Stimulated activated CD8-positive, alpha-beta memory T cell treated with anti-CD3 and anti-CD28 coated beads, Interleukin-7, amount 100 ng/mL, for 1 hour (primary cell): ENCODE measurements at places on chromosomes 12 and 14.

DNA sequence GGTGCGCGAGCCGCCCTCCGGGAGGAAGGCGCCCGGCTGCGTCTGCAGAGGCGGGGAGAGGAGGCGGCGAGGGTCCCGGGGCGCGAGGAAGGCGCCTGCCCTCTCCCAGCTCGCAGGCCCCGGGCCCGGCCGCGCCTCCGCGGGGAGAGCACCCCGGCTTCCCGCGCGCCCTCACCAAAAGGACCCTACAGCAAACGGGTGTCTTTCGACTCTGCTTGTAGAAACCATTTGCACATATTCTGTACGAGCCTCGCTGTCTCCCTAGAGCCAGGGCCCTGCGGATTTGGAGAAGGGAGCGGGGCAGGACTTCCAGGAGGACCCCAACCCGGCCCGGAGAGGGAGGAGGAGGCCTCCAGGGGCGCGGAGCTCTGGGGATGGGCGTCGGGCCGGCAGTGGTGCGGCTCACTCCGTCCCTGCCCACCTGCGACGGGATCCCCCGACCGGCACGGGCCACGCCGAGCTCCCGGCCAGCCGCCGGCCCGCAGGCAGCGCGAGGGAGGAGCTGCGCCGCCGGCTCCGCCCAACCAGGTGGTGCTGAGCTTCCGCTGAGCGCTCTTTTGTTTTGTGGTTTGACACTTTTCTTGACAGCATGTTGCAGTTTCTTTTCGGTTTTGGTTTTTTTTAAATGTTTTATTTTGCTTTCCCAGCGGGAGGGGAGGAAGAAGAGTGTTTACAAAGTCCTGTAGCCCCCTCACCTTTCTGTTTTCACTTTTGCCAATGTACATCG lies 103.3 kb upstream of the FKBP4 start:
- DNase-seq: no peak

GRCh38 chr12:25859976-25860375 lies 98.5 kb upstream of the RASSF8 start:
- DNase-seq: no peak

DNA sequence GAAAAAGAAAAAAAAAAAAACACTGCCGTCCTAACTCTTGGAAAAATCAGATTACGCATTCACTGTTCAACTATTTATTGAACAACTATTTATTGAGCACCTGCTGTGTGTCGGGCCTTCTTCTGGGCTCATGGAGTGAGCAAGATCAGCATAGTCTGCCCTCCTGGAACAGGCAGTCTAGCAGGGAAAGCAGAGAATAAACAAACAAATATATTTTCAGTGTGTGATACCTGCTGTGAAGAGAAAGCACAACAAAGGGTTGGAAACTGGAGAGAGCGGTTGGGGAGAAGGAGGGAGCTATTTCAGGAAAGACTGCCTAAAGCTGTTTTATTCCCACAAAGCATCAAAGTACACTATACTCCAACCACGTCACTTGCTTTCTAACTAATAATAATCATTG lies 10.8 kb downstream of the PROX2 start:
- DNase-seq: no peak

- no peak for DNase-seq
These were observed 146.1 kb downstream of the C12orf75 start for GRCh38 chr12:105476616-105477015.

GRCh38 chr14:79011091-79011919 lies 841.1 kb downstream of the NRXN3 start:
- DNase-seq: no peak

- no peak for DNase-seq
These were observed 707.5 kb upstream of the TMEM132C start for GRCh38 chr12:127559349-127560040.

DNA sequence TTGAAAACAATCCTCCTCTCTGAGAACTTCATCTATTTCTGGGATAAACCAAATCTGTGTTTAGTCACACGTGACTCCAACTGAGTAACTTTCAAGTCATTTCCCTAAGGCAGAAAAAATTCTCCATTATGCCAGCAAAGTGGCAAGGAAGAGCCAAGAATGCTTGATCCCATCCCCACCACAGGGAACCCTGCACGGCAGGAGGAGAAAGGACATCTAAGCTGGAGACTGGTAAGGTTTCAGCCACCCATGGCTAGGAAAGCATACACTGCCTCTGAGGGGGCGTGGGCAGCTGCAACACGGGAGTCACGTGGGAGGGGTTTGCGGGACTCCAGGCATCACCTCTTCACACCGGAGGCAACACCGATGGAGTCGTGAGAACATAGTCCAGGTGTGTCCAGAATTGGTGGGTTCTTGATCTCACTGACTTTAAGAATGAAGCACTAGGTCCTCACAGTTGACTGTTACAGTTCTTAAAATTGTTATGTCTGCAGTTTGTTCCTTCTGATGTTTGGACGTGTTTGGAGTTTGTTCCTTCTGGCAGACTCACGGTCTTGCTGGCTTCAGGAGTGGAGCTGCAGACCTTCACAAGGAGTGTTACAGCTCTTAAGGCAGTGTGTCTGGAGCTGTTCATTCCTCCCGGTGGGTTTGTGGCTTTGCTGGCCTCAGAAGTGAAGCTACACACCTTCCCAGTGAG lies 2.7 kb upstream of the SIVA1 start:
- no peak for DNase-seq

GRCh38 chr12:105223352-105223845 lies 12.6 kb downstream of the APPL2 start:
- no peak for DNase-seq

DNA sequence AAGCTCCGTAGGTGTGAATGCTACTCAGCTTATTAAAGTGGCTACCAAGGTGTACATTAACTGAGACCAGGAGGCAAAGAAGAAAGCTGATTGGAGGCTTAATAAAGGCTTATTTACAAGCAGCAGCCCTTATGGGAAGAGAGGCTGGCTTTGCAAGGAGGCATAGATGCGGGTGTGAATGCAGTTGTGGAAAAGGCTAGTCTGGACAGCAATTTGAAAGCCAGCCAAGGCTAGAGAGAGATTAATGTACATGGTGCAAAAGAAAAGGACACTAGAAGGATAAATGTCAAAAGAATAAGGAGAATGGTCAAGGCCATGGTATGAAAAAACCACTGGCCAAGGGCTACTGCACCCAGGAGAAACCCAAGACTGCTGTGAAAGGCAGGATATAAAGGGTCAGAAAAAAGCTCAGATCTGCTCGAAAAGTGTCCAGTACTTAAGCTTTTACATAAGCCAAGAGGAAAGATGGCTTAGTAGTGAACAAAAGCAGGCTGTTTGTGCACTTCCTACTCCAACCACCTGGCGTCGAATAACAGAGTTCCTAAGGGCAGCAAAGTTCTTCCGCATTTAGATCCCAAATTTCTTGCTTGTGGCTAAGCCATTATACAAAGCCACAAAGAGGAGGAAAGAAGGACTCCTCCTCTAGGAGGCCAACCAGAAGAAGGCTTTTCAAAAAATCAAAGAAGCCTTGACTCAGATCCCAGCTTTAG lies 24.0 kb downstream of the KLRK1 start:
- DNase-seq: no peak

GRCh38 chr12:77940011-77940423 lies 109.3 kb downstream of the NAV3 start:
- no peak for DNase-seq

DNA sequence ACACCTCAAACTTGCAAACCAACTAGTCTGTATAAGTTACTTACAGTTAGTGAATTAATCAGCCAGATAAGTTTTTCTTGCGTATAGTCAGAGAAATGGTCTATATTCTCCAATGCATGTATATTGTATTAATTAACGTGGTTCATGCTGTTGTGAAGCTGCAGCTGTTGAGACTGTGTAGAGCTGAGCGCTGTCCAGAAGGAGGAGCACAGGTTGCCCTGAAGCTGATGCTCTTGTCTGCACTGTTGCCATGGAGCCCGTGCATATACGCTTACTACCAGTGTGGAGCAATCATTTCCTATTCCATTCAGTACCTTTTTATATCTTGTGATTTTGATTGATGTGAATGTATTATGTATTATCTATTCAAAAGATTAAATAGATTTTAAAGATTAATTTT lies 74.3 kb upstream of the ARID2 start:
- peak; percentile 23 for DNase-seq

DNA sequence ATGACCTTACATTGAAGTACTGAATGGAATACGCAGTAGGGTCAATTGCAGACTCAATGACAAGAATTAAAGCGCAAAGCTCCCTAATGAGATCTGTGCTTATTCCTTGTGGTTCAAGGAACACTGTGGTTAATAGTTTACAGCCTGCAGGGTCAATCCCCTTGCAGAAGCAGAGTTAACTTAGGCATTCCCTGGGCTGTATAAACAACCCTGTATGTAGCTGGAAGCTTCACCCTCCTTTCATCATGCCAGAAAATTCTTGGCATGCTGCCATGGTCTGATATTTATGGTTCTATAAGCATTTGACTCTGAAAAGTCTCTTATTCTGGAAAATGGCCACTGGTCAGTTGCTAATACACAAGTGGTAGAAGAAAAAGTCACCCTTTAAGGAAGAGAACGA lies 227.7 kb downstream of the NOVA1 start:
- no peak for DNase-seq

DNA sequence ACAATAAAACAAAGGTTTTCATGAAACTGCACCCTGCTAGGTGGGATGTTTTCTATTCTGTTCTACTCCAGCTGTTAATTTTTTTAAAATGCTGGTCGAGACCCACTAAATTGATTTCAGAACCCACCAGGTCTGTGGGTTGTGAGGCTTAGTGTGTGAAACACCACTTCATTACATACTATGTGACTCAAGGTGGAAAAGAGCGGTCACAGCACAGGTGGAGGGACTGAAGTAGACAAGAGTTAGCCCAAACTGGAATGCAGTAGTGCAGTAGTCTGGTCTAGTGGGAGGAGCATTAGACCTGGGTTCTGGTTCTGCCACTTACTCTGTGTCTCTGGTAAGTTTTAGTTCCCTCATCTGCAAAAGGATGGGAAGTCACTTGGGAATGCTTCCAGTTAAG lies 12.2 kb downstream of the DDX55 start:
- DNase-seq: no peak

- DNase-seq: no peak
These were observed 25.0 kb upstream of the GTF2A1 start for GRCh38 chr14:81245771-81246170.

DNA sequence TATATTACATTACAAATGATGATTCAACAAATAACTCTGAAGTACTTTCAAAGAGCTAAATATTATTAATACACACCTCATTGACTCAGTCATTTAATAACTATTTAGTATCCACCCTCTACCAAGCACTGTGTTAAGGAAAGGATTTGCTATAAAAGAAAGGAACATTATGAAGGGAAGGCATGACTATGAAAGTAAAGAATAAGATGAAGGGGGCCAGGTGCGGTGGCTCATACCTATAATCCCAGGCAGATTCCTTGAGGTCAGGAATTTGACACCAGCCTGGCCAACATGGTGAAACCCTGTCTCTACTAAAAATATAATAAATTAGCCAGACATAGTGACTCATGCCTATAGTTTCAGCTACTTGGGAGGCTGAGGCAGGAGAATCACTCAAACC lies 107.9 kb downstream of the PLCZ1 start:
- DNase-seq: no peak

DNA sequence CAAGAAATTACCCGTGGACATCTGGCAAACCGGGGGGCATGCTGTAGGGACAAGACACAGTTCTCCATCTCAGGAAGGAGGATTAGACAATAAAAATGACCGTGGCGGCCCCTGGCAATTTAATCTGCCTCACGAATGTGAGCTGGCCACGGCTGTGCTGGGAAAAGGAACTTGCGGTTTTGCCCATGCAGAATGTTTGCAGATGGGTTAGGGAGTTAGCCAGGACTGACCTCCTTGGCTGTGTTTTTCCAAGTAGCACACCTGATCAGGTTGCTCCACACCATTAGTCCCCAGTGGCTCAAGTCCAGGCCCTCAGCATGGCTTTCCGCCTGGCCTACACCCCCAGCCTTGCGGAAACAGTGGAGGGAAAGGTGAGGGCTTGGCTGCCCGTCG lies 20.8 kb downstream of the TPCN1 start:
- DNase-seq: no peak

GRCh38 chr14:34680806-34681479 lies 33.5 kb downstream of the CFL2 start:
- no peak for DNase-seq

DNA sequence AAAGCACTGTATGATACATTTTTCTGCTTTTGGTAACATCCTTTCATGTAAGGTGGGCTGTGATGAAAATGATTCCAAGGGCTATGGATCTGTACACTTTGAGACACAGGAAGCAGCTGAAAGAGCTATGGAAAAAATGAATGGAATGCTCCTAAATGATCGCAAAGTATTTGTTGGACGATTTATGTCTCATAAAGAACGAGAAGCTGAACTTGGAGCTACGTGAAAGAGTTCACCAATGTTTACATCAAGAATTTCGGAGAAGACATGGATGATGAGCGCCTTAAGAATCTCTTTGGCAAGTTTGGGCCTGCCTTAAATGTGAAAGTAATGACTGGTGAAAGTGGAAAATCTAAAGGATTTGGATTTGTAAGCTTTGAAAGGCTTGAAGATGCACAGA lies 22.1 kb upstream of the SRGAP1 start:
- no peak for DNase-seq

DNA sequence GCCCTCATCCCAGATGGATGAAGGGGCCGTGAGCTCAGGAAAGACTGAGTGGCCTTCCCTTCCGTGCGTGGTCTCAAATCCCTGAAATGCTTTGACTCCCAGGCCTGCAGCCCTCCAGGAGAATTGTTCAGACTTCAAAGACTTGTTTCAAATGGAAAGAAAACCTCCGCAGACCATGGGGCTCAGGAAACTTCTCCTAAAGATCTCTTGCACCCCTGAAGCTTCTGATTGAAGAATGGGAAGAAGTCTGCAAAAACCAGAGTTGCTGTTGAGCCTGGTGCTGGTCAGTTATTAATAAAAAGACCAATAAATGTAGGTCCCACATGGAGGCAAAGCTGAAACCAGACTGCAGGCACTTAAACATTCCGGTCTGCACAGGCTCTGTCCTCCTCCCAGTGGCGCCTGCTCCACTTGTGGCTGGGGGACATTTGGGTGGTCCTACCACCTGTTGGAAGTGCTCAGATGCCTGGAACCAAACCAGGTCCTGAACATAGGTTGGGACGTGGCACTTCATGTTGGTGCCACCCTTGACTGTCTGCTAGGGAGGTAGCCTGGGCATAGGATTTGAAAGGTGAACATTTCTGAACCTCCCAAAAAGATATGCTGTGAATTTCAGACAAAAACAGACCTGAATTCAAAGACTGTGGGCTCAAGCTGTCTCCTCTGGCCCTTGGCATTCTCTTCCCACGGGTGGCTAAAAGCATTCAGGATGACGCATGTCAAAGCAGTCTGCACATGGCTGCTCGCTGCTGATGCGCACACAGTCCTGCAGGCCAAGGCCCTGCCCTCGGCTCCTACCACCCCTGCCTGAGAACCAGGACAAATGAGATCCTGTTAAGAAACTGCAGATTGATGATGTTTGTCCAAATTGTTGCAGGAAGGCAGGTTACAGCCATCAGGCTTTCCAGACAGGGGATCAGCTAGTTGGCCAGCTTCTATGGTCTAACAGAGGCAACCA lies 36.2 kb upstream of the MEG3 start:
- DNase-seq: no peak

- no peak for DNase-seq
These were observed 1108.5 kb downstream of the GALC start for GRCh38 chr14:86884498-86884897.
